ENCODE measurements at places on chromosomes 16 and 17.

DNA sequence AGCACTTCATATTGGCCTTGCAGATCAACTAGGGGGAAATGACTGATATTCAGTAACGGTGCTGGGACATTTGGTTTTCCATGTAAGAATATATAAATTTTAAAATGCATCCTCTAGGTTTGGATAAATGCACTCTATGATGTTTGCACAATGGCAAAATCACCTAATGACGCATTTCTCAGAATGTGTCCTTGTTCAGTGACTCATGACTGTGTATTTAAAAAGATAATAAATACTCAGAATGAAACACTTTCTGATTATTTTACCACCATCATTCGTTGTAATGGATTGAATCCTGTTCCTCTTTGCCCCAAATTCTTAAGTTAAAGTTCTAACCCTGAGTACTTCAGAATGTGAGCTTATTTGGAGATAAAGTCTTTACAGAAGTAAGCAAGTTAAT, 17.2 kb upstream of the ADGRG1 start:
- DNase-seq: no peak

- no peak for DNase-seq
Measured at GRCh38 chr16:71880176-71880575, 3.8 kb downstream of the ZNF821 start.

DNA sequence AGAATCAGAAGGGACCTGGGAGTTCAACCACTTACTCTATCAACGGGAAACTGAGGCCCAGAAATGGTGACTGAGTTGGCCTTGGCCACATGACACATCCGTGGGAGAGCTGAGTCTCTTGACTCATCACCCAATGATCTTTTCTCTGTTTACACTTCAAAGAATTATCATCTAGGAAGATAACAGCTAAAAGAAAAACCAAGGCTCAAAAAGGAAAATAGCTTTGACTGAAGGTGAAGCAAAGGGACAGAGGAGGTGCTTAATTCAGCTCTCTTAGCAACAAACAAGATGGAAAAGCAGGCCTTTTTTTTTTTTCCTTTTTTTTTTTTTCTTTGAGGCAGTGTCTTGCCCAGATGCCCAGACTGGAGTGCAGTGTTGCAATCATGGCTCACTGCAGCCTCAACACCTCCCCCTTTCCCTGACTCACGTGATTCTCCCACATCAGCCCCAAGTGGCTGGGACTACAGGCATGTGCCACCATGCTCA, 16.7 kb downstream of the ERCC4 start:
- no peak for DNase-seq

GRCh38 chr17:67779098-67779672, 46.1 kb upstream of the BPTF start:
- DNase-seq: no peak

- DNase-seq: no peak
Measured at GRCh38 chr17:36030956-36031355, 13.2 kb upstream of the CCL23 start.

GRCh38 chr16:70473446-70474319, 19.3 kb downstream of the FCSK start:
- no peak for DNase-seq

GRCh38 chr17:41223821-41224220, 2.6 kb upstream of the KRTAP9-2 start:
- DNase-seq: no peak

DNA sequence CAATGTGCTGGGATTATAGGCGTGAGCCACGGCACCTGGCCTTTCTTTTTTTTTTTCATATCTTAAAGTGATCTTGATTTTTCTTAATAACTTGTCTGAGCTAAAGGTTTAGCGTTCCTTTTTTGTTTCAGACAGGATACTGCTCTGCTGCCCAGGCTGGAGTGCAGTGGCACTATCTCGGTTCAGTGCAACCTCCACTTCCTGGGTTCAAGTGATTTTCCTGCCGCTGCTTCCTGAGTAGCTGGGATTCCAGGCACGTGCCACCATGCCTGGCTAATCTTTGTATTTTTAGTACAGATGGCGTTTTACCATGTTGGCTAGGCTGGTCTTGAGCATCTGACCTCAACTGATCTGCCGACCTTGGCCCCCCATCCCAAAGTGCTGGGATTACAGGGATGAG, 4.0 kb downstream of the RUSF1 start:
- DNase-seq: no peak

- DNase-seq: no peak
Measured at GRCh38 chr16:22721511-22722100, 92.4 kb upstream of the HS3ST2 start.

- no peak for DNase-seq
Measured at GRCh38 chr16:2233872-2234812, 2.1 kb upstream of the DNASE1L2 start.

GRCh38 chr16:5302372-5303114, 204.9 kb upstream of the EEF2KMT start:
- DNase-seq: no peak

- no peak for DNase-seq
Measured at GRCh38 chr16:83978401-83978904, 10.4 kb downstream of the NECAB2 start.

- DNase-seq: no peak
Measured at GRCh38 chr17:58764373-58764772, 8.7 kb downstream of the PPM1E start.

GRCh38 chr17:49624896-49625295, 49.2 kb downstream of the NXPH3 start:
- no peak for DNase-seq

DNA sequence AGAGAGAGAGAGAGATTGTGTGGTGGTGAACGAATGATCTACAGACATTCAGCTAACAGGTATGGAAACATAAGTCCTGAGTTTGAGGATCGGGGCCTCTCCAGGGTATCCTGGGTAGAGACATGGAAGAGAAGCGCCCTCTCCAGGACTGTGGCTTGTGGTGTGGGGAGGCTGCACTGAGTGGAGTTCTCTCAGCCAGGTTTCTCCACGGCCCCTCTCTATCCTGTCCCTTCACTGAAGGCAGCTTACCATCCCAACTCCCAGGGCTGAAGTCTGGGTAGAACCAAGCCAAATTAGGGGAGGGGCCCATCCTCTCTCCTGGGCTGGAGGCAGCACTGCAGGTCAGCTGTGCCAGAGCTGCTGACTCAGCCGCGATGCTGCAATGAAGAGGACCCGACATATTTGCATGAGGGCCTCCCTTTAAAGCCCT, 6.2 kb downstream of the C1QL1 start:
- DNase-seq: no peak

- DNase-seq: no peak
Measured at GRCh38 chr16:81544261-81544660, 99.7 kb downstream of the CMIP start.

DNA sequence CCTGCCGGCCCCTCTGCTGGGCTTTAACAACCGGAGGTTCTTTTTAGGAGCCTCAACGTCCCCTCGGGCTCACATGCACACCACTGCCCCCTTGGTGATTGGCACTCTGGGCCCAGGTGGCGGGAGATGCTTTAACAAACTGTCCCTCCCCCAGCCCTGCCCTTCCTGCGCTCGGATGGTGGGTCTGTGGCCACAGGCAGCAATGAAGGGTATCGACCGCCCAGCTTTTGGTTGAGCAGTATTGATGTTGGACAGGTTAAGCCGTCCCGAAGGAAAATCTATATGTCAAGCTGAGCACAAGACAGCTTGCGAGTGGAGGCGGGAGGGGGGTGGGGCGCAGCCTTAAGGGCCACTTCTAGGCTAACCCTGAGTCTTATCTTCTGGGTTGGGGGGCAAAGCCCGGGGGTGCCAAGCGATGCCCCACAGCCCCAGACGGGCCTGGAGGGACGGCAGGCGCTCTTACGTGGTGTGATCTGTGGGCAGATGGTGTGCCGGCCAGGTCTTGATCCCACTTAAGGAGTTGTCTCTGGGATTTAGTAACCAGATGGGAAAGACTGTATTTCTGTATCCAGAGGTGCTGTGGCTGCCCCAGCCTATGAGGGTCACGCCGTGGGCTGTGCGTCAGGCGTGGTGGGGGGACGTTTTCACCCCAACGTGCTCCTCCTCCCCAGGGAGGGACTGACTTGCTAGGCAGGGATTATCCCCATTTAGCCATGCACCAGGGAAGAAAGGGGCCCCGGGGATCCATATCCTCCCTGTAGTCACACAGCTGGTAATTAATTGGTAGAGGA, 6.2 kb downstream of the GSE1 start:
- DNase-seq: no peak

DNA sequence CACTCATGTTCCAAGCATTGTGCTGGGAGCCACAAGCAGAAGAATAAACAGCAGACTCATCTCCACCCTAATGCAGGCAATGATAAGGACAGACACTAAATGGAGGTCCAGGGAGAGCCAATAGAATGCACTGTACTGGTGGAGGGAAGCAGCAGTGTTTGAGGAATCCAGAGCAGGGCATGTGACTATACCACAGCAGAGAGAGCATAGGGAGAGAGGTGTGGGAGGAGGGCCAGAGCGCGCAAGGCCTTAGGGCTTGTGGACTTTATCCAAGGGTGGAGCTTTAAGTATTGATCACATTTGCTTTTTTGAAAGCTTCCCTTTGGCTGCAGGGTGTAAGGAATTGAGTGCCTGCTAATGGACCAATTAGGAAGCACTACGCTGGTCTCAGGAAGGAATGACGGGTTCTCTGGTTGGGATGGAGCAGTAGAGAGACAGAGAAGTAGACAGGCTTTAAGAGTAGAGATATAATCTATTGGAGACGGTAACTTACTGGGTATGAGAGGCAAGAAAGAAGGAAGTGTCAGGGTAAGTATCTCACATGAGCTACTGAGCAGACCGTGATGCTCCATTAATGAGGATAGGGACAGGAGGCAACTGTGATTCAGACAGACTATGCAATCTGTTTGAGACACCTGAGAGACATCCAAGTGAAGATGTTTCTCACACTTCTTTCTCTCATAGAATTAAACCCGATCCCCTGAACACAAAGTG, 82.2 kb downstream of the MYO1D start:
- no peak for DNase-seq

DNA sequence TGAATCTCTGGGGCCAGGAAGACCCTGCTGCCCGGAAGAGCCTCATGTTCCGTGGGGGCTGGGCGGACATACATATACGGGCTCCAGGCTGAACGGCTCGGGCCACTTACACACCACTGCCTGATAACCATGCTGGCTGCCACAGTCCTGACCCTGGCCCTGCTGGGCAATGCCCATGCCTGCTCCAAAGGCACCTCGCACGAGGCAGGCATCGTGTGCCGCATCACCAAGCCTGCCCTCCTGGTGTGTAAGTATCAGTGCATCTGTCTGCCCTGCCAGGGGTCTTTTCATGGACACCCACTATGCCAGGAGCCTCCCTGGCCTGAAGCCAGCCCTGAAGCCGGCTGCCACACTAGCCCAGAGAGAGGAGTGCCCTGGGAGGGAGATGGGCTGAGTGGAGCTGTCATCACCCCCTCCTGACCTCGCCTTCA, at the start of gene CETP:
Gene CETP (plus strand): TSS at position 100 of the 431 bp plus-strand sequence. CDS start 30 bp downstream, at position 130.
- no peak for DNase-seq

- no peak for DNase-seq
Measured at GRCh38 chr16:49824593-49824992, 31.3 kb downstream of the ZNF423 start.

GRCh38 chr17:75823257-75824041, 20.8 kb downstream of the UNC13D start:
- no peak for DNase-seq

GRCh38 chr17:37478187-37478586, 11.5 kb upstream of the DUSP14 start:
- DNase-seq: no peak

DNA sequence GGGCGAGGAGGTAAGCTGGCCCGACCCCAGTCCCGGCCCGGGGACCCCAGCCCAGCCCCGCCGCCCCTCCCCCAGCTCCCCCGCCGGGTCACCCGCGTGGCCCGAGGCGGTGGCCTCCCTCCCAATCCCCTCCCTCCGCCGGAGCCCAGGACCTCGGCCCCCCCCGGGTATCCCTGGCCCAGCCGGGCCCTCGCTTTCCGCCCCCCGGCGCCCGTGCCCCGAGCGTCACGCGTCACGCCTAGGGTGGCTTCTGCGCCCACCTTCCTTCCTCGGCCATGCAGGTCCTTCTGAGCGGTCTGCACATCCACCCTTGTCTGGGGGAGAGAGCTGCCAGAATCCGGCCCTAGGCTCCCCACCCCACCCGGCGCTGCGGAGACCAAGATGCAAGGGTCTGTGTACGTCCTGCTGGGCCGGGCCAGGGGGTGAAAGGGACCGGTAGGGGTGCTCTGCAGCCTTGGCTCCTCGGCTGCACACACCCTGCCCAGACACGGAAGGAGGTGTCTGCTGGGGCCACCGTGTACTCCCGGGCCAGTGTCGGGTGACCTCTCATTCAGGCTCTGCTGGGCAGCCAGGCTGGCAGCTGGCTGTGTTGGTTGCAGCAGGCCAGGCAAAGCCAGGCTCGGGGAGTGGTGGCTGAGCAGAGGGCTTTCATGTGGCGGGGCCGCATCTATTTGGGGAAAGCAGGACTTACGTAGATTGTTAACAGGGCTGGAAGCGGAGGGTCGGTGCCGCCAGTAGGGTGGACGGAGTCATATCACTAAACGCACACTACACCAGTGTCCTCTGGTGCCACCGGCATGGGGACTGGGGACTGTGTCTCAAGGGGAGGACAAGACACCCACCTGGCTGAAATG, 754 bp downstream of the RAB11FIP4 start:
- DNase-seq: no peak

DNA sequence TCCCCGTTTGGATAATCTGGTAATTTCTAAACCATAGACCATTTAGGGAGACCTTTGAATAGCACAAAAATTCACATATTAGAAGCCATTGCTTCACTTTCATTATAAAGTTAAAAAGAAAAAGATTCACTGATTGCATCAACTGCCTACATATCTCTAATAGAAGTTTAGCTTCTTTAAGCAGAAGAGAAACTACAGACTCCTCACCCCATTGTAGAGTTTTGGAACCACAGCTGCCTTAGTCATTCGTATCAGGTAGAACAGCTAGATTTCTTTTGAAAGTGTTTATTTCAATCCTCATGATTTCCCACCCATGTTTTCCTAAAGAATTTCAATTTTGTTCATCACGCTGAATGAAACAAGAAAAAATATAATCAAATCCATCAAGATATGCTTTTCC, 144.8 kb downstream of the CDH8 start:
- no peak for DNase-seq

GRCh38 chr17:47731396-47731795, 1.6 kb upstream of the TBX21 start:
- DNase-seq: no peak

DNA sequence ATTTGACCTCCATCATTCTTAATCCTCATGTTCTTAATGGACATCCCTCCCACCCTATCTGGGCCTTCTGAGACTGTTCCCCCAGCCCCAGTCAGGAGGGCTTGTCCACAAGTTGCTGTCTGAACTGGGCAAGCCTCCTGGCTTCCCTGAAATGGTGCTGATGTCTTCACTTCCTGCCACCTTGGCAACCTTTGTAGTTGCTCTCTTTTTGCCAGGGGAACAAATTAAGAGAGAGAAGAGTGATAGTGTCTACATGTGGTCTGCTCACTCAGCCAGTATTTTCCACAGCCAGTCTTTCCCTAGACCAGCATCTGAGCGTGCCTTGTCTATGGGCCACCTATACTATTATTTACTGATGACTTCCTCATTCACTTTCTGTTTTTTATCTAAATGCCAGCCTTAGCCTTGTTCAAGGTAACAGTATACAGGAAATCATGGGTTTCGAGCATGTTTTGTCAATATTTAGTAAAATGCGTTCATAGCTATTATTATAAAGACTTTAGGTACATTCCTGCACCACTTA, 710.1 kb downstream of the MAF start:
- no peak for DNase-seq

- DNase-seq: no peak
Measured at GRCh38 chr17:27593232-27593856, 37.6 kb upstream of the LGALS9 start.
